ENCODE measurements at places on chromosomes 6 and 20.

- DNase-seq: peak; percentile 41
These were observed 118.3 kb downstream of the SLX4IP start for GRCh38 chr20:10553326-10553984.

- DNase-seq: peak; percentile 61
These were observed 65.5 kb downstream of the SYNJ2 start for GRCh38 chr6:158047127-158047518.

- no peak for DNase-seq
These were observed 3.6 kb upstream of the PRL start for GRCh38 chr6:22300273-22300998.

GRCh38 chr20:8156235-8157079 is 24.4 kb downstream of the PLCB1 start:
- no peak for DNase-seq

- no peak for DNase-seq
These were observed 369.4 kb downstream of the UTRN start for GRCh38 chr6:144654506-144654905.

GRCh38 chr6:11263291-11263775 is 30.9 kb upstream of the NEDD9 start:
- DNase-seq: no peak

DNA sequence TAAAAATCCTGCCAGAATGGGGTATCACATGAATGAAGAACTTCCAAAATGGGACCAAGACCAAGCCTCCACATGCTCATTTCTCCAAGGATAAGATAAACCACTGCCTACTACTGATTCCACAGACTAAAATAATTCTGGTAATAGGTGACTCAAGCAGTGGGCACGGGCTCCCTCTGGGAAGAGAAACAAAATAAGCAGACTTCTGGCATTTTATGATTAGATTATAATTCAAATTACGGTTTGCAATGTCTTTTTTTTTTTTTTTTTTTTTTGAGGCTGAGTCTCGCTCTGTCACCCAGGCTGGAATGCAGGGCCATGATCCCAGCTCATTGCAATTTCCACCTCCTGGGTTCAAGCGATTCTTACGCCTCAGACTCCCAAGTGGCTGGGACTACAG is 16.0 kb downstream of the UQCC1 start:
- no peak for DNase-seq

GRCh38 chr6:52992980-52993920 is 1.8 kb downstream of the GSTA4 start:
- no peak for DNase-seq

DNA sequence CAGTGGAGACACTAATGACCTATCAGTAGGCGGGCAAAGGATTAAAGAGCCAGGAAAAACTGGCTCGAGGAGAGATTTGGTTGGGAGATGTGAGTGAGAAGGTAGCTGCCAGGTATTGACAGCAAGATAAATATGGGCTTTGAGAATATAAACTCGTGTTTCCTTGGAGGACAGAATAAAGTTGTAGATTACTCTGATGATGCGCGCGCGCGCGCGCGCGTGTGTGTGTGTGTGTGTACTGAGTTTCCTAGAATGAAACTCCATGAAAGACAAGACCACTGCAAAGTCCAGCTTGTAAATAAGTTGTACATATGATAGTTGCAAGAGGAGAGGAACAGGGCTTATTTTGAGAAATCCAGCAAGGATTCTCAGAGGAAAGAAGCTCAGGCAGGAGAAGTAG is 13.3 kb upstream of the TREM2 start:
- DNase-seq: no peak

DNA sequence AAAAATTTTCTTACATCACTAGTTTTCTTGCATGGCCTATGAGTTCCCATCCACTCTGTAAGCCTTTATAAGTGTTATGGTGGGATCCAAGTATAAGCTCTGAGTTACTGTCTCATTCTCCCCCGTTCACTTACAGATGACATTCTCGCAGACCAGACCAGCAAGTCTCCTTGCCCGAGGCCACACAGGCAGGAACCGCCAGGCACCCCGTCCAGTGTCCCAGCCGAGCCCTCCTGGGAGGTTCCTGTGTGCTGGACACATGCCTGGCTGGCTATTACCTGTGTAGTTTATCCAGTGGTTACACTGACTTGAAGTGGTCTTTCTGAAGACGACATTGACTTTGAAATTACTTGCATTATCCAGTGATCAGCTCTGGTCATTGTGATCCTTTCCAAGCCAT is 234.8 kb upstream of the QKI start:
- DNase-seq: no peak

DNA sequence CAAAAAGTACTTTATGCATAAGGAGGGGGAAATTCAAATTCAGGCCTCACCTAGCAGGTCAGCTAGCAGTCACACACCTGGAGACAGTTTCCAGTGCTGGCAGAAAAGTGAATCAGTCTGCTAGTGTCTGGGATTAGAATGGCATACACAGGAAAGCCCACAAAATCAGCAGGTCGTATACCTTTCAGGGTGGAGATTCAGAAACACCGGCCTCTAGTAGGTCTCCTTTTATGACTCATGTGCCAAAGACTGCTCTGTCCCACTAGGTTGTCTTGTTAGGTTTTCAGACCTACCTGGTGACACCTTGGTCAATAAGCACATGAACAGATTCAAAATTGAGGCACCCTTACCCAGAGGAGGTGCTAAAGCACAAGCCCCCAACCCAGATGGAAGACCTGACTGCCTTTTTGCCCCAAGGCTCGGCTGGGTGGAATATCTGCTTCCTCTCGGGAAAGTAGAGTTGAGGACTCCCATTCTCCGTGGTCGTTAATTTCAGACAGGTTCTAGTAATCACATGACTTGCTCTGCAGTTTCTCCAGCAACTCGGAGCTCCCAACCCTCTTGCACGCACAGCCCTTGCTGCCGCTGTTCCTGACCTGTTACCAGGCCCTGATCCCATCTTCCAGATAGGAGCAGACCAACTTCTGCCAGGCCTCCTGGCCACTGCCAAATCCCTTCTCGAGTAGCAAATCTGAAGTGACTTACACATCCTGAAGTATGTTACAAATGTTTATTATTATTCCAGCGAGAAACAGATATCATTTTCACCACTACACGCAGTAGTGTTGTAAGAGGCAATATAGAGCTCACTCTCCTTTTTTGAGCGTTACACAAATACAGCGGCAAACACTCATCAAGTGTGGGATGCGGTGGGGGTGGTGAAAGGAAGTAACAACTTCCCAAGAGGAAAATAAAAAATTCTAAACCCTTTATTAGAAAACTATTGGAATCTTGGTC is 46.6 kb downstream of the AGPAT4 start:
- DNase-seq: no peak

- DNase-seq: no peak
These were observed 77.9 kb upstream of the TOX2 start for GRCh38 chr20:43836790-43837189.

All from stimulated activated CD4-positive, alpha-beta T cell treated with anti-CD3 and anti-CD28 coated beads, Interleukin-4, amount 100 ng/mL, for 1 hour (primary cell).